WTC11 (cell line): ENCODE measurements at places on chromosomes 12 and 14.

GRCh38 chr12:96687719-96688118, 198.3 kb downstream of the CFAP54 start:
- no peak for DNase-seq

- DNase-seq: no peak
Observed at GRCh38 chr14:73829526-73830431, 21.9 kb upstream of the PTGR2 start.

- DNase-seq: no peak
Observed at GRCh38 chr12:87428701-87429277, 600.4 kb downstream of the C12orf50 start.

DNA sequence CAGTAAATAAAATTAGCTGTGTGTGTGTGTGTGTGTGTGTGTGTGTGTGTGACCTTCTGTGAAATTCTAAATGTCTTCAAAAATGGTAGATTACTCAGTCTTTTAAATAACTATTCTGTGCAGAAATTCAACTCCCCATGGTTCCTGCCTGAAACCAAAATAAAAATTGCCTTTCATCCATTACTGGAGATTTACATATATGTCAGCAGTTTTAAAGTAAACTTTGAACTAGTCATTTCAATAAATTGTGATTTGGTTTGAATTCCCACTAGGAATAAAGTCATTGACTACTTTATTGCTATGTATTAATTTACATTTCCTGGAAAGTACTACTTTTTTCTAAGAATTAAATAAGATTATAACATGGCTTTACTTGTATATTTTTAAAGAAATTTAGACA, 5.3 kb downstream of the ELK3 start:
- DNase-seq: no peak

GRCh38 chr12:124041907-124042306, 68.9 kb downstream of the ZNF664 start:
- DNase-seq: no peak

- DNase-seq: no peak
Observed at GRCh38 chr14:68703093-68703492, 89.8 kb downstream of the ZFP36L1 start.

DNA sequence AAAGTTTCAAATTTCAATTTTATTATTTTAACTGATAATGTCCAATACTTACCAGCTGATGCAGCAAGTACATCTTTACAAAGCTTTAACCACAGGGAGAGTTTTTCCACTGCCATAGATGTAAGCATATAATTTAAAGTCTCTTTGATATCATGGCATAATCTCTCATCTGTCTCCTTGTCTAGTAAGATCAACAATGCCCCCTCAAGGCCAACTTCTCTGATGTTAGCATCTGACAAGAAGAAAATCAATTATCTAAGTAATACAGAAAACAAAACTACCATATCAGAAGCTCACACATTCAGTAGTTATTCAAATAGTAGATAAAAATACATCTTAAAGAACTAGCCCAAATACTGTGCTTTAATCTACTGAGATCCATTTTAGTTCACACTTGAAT, 94.2 kb downstream of the HEATR5A start:
- no peak for DNase-seq

DNA sequence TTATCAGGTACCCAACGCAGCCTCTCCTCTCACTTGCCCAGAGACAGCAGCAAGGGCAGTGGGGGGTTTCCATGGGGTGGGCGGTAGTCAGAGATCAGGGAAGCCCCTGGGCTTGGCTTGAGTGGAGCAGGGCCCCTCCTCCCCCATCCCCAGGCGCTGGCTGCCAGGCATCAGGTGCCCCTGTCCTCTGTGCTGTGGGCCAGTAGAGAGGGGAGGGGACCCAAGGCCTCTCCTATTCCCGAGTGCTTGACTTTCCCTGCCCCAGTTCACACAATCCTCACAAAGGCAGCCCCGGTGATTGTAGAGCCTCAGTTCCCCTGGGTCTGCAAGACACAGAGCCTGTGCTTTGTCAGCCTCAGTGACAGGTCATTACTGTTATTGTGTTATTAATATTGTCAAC, 57.7 kb downstream of the MVK start:
- DNase-seq: no peak

GRCh38 chr14:24311837-24312615, 724 bp downstream of the LTB4R start:
- no peak for DNase-seq

- peak; percentile 16 for DNase-seq
Observed at GRCh38 chr12:51323966-51324895, at the start of gene BIN2. BIN2 (minus strand) TSS chr12:51324174; CDS start chr12:51324102, 72 bp downstream.

- DNase-seq: no peak
Observed at GRCh38 chr12:32906399-32907165, 10.0 kb upstream of the PKP2 start.

DNA sequence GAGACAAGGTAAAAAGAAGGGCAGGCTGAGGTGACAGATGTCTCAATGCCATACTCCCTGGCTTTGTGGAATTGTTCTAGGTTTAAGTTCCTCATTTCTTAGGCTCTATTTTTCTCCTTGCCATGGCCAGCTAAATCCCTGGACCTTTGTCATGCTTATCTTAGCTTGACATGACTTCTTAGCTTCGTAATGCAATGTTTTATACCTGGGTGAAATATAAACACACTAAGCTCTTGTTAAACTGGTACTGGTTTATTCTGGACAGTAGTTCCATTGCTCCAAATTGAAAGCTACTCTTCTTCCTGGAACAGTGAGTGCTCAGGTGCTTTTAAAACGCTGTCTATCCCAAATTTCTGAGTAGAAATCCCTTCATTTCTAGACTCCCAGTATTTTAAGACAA, 17.4 kb upstream of the ARHGAP5 start:
- DNase-seq: no peak

DNA sequence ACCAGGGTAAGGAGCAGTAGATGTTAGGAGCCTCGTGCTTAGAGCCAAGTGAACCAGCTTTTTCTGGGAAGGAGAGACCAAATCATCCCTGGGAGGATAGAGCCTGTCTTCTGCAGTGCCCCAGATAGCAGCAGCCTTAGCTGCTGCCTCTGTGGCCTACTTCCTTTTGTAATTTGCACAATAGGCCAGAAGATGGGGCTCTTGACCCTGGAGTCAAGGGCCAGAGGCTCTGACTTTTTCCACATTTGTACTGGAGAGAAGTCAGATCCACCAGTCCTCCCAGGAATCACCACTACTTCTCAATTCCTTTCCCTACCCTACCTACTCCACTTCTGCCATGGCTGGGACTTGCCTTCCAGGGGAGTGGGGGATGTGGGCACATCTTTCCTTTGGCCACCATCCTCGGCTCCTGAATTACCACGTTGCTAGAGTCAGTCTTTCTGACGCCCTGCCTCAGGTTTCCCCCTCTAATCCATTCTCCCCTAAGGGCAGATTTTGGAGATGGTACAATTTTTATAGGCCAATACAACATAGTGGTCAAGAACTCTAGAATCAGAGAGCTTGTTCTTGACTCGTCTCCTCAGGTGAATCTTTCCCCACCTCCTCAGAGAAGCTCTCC, 3.3 kb upstream of the SLC4A8 start:
- DNase-seq: peak; percentile 57

GRCh38 chr14:59632381-59632780, 55.8 kb upstream of the CCDC175 start:
- peak; percentile 64 for DNase-seq

GRCh38 chr14:52467515-52468266, 84.6 kb downstream of the TXNDC16 start:
- no peak for DNase-seq

DNA sequence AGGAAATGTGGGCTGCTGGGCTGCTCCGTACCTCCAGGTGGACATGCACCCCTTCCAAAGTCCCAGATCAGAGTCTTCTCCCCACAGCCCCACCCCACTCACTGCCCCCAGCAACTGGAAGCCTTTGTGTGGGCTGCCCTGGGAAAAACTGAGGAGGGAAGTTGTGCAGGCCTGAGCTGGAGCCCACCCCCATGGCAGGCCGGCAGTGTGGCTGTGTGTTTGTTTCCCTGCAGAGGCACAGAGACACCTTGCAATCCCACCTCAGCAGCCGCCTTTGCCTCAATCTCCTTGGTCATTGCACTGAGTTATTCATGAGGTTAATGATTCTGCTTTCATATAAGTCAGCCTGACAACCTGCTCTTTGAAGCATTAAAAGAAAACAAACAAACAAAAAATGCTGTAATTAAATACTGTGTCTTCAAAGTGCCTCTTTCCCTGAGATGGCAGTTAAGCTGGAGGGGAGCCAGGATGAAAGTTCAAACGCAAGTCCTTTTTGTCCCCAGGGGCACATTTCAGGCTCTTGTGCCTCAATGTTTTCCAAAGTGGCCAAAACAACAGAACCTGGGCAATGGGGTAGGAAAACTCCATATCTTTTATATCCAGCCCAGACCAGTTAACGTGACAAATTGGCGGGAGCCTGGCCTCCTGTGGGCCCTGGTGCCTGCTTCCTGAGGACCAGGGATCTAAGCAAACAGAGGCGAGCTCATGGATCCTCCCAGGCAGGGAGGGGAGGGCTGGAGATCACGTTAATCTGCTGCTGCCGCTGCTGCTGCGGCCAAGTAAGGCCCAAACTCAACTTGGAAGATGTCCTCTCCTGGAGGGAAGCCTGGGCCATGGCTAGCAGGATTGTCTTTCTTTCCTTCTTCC, 51.9 kb upstream of the TSPAN11 start:
- DNase-seq: no peak

- no peak for DNase-seq
Observed at GRCh38 chr12:50901685-50902113, 50.6 kb upstream of the HIGD1C start.

DNA sequence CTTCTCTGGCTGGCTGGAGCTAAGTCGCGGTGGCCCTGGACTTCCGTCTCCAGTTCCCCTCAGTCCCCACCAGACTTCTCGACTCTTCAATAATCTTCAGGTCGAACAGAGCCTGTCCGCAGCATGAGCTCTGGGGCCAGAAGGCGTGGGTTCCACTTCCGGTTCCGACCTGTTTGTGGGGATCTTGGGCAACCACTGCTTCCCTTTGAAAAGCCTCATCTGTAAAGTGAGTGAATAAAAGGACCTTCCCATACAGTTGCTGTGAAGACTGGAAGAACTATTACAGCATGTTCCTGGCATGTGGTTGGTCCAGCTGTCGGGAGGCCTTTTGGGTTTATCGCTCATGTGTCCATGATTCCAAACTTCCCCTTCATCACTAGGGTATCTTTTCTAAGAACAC, 19.4 kb downstream of the ADGRD1 start:
- DNase-seq: no peak

- no peak for DNase-seq
Observed at GRCh38 chr14:38505221-38505972, 249.5 kb upstream of the CLEC14A start.

GRCh38 chr14:104301731-104302460, 163.5 kb downstream of the KIF26A start:
- no peak for DNase-seq

DNA sequence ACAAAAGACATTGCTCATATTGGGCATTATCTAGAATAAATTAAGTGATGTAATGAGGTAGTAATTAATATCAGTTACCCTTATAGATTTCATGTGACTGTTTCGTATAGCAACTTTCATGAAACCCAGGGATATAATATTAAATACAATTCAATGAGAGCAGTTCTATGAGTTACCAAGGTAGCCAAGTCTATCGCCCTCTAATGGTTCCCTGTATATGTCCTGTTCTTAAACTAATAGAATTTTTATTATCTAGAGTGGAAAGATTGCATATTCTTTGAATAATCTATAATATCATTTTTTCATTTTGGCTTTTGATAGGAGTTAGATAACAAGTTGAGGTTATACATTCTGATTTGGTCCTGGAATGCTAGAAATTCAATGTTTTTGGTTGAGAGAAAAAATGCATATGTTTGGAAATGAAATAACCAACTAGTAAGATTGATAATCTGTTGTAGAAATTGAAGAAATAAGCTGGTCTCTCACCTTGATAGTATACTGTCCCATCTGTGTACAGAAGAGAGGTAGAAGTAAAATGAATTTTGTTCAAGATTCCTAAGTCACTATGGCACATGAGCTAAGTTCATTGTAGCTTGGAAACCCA, 59.7 kb downstream of the SCFD1 start:
- no peak for DNase-seq

GRCh38 chr12:75581515-75581914, 70.1 kb upstream of the KRR1 start:
- DNase-seq: no peak

GRCh38 chr12:92193846-92194245, 48.2 kb upstream of the BTG1 start:
- no peak for DNase-seq

GRCh38 chr14:85943192-85943591, 413.2 kb downstream of the FLRT2 start:
- DNase-seq: no peak

DNA sequence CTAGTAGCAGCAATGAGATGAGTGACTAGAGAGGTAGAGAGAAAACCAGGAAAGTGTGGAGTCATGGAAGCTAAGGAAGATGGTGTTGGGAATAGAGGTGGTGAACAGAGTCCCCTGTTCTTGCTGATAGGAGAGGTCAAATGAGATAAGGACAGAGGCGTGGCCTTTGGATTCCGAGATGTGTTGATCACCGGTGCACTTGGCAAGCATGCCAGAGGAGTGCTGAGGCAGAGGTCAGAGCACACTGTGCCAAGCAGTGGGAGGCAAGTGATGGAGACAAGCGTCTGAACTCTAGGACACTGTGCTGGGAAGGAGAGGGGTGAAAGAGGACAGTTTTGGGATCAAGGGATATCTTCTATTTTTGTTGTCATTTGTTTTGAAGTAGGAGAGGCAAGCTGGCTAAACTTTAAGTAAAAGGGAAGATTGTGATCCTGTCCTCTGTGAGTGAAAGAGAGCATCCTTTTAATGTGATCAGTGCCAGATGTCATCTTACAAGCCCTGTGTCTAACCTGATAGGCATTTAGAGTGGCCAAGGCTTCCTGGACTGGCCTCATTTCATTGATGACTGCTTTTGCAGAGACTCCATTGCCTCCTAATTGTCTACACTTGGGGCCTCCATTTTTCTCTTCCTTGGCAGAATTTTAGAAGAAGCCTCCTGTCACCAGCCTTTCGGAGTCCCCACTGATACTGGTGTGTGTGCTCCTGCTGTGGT, 336.4 kb downstream of the CACNA1C start:
- no peak for DNase-seq

- no peak for DNase-seq
Observed at GRCh38 chr12:49621651-49622500, 1.5 kb upstream of the PRPF40B start.

- DNase-seq: no peak
Observed at GRCh38 chr14:94051779-94052178, 25.6 kb downstream of the OTUB2 start.

DNA sequence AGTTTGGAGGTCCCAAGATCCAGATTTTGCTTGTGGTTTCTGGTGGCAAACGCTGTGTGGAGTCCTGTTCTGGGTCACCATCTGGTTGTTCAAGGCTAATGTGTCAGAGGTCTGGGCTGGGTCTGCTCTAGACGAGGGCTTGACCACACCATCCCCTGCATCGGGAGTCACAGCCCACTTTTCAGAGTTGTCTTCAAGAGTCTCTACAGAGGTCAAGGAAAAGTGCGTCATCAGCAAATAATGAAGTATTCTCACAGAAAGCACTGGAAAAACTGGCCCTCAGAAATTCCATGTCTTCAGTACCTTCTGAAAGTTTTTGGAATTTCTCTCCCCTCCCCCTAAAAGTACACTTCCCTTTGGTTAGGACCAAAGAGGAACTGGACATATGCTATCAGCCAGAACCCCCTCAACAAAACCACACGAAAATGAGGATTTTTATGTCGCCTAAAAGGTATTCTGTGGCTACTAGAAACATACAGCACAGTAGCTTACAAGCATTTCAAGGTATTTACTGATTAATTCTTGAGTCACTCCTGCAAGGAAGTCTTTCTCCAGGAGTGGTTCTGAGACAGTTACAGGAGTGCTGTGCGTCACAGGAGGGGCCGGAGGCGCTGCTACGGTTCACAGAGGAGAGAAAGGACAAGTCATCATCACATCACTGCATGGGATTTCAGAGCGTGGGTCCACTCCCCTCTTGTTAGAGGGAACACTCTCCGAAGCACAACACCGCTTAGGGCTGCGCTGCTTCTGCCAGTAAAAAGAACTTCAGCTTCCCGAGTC, 35.4 kb downstream of the RAD52 start:
- no peak for DNase-seq
